Stimulated activated CD4-positive, alpha-beta T cell treated with anti-CD3 and anti-CD28 coated beads, Interleukin-2, amount 100 ng/mL, for 24 hours (primary cell): ENCODE measurements at places on chromosomes 7 and 10.

- no peak for DNase-seq
Measured at GRCh38 chr10:24618401-24618800, 105.3 kb downstream of the ARHGAP21 start.

DNA sequence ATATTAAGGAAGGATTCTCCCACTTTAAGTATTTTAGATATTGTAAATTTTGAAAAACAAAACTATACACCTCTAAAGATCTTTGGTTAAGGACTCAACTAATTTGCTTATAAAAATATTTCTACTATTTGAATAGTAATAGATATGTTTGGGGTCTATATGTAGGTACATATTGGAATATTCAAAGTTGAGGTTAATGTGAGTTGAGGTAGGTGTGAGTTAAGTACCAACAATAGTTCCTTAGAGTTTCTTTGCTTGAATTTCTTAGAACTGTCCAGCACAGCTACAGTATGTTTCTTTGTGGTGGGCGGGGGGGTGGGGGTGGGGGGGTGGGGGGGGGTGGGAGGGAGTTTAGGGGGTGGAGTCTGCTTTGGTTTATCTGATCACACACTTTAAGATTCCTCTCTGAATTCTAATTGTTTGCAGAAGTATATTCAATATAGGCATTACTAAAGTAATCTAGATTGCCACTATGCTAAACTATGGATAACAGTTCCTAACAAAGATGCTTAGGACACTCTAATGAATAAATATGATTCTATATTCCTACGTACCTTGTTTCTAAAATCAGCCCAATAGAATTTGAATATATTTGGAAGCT, 2.1 kb downstream of the GRM3 start:
- DNase-seq: no peak

- no peak for DNase-seq
Measured at GRCh38 chr7:132415259-132415658, 161.0 kb downstream of the PLXNA4 start.

GRCh38 chr10:29950391-29950790, 109.0 kb downstream of the JCAD start:
- DNase-seq: no peak

DNA sequence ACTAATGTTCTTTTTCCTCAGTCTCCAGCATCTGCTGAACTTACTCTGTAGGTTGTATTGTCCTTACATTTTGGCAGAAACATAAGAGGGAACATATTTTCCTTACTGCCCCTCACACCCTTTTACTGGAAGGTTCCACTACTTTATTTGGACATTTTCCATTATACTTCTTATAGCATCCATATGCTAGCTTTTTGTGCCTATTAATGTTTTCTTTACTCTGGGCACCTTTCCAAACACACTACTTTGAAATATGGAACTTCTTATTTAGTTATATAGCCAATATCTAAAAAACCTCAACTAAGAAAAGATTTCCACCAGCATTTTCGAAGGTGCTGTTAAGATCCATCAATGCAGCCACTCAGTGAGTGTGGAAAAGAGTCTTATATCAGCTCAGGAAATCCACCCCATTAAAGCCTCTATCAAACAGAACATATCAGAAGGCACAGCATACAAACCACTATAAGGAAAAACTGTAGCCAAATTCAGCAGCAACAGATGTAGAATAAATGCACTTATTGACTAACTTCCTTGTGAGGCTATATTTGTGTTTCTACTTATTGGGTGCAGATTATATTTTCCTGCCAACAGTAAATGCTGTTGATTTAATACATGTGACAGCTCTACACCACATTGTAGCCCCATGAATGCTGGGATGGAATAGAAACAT, 272.5 kb upstream of the SEMA3E start:
- DNase-seq: no peak

- no peak for DNase-seq
Measured at GRCh38 chr10:52879091-52879807, 106.7 kb upstream of the MBL2 start.

- no peak for DNase-seq
Measured at GRCh38 chr10:125095776-125096175, 64.6 kb downstream of the CTBP2 start.

DNA sequence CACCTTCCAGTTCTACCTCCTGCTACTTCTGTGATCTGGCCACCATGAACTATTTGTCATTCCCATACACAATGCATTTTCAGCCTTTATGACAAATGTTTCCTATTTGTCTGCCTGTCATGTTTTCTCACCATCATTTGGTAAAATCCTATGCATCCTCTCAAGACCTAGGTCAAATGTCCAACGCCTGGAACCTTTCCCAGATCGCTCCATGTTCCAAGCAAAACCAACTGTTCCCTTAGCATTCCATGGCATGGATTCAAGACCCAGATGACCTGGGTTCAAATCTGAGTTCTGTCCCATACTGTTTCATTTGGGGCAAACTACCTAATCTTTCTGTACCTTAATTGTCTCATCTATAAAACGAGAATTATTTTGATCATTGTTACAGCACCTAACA, 98.9 kb downstream of the USP6NL start:
- DNase-seq: no peak

DNA sequence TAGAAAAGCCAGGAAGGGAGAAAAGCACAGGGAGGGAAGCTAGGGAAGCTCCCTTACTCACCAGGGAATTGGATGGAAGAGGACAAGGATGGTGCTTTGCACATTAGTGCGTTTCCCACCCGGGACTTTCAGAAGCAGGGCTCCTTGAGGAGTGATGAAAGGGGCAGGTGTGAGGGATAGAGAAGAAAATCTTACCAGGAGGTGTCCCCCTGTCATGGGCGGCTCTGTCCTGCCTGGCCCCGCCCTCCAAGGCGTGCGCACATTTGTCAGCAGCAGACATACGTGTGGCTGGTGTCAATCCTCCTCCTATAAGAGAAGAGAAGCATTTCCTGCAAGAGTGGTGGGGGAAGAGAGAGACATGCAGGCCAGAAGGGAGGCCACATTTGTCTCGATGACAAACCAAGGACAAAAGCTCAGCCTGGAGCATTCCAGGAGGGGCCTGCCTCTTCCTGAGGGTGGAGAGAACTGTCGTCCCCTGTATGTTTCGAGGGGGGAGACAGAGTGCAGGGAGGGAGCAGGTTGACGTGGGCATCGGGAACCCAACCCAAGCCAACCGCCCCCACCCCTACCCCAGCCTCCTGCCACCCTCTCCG, 47.4 kb upstream of the COMTD1 start:
- no peak for DNase-seq

DNA sequence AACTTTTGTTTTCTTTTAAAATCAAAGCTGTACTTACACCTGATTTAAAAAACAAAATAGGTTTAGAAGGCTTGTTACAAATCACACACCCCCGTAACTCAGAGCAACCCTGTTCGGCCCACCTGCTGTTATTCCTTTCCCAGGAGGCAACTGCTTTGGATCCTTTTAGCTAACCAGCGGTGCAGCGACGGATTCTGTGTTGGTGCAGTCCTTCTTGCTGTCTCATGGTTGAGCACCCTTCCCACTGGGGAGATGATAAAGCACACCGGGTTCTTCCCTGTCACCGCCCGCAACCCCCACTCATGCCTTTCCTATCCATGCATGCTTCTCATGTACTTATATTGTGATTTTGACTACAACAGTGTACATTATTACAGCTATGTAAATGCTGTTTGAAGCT, 24.8 kb upstream of the MKI67 start:
- no peak for DNase-seq

DNA sequence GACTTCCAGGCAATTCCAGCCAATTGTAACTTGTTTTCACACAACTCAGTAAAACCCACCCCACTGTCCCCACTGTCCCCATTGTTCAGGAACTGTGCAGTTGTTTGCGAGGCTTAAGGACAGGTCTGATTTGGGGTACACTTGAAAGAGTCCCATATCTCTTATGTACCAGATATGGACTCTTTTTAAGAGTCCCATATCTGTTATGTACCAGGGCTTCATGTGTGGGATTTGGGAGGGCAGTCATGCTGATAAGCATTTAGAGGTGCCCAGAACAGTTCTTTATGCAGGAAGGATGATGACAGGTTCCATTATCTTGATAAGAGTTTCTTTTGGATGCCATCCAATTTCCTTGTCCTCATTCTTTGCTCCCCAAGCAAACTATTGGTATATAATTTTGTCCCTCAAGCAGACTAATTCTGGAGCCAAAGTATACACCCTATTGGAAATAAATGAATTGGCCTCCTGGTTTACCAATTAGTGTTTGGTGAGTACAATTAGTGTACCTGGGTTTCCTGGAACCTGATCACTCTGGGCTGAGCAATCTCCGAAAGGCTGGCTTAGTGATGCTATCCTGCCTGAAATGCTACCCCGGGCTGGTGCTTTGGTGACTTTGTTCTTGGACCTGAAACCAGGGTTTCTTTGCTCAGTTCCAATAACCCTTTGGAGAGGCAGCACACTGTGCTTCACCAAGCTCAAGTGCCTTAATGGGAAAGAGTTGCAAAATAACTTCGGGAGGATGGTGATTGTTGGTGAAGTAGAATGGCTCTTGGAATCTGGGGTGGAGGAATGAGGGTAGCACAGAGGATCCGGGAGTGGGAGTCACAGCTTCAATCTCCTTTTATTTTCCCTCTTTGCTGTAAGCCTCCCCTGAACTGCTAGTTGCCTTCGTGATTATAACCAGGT, 6.2 kb upstream of the DMBT1 start:
- DNase-seq: no peak

GRCh38 chr10:103517234-103518085, 24.0 kb downstream of the NEURL1 start:
- peak; percentile 15 for DNase-seq

GRCh38 chr10:45429790-45430189, 55.8 kb downstream of the ALOX5 start:
- DNase-seq: no peak

DNA sequence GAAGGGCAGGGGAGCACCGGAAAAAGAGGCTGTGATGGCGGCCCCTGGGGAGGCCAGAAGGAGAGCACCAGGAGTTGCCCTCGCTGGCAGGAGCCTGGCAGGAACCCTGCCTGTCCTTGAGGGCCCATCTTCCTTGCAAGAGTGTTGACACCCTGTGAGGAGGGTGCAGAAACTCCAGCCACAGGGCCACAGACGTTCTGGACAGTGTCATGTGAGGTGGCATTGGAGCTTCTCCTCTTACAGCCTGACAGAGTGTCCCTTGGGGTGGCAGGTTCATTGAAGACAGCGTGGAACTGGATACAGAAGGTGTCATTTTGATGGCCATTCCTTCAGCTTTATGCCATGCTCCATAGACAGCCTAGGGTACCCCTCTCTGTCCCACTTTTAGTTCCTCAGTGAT, 54.2 kb downstream of the RBM20 start:
- no peak for DNase-seq

DNA sequence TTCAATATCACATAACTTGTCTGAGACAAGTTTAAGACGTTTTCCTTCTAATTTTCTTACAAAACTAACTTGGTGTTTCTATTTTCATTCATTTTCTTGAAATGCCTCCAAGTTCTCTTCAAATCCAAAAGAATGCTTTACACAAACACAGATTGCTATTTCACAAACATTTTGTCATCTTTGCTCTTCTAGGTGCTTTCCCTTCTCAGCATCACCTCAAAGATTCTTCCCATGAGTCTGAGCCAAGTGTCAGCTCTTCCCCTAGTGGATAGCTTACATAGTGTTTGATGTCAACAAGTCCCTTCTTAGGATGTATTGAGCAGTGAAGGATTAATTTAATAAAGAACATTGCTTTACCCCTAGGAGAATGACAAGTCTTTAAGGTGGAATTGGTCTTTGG, 38.1 kb upstream of the SEMA3A start:
- no peak for DNase-seq

DNA sequence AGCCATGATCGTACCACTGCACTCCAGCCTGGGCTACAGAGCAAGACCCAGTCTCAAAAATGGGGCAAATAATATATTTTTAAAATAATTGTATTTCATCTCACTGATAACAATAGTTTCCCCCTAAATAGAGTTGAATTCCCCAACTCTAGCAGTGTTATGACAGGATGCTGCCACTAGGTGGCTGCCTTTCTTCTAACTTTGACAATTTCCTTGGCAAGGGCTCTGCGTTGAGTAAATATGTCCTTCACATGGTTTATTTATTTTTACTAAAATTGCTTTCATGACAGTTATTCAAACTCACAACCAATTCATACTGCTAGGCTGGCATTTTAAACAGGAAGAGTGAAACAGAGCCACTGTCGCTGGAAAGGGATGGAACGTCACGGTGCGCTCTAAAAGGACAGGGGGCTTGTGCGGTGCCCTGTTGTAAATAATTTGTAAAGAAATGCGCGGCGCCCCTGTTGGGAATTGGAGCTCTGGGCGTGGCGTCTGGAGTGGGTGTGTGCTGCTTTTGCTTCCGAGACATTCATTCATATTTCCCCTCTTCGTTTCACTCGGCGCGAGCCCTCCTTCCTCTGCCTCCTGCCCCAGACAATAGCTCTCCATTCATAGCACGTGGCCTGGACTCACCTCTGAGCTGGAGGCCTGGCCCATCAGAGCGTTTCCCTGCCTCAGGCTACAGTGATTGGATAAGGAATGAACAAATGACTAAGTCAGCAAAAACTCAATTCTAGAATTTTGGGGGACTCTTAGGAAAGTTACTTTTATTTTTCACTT, 20.5 kb upstream of the PITRM1 start:
- DNase-seq: peak; percentile 60

DNA sequence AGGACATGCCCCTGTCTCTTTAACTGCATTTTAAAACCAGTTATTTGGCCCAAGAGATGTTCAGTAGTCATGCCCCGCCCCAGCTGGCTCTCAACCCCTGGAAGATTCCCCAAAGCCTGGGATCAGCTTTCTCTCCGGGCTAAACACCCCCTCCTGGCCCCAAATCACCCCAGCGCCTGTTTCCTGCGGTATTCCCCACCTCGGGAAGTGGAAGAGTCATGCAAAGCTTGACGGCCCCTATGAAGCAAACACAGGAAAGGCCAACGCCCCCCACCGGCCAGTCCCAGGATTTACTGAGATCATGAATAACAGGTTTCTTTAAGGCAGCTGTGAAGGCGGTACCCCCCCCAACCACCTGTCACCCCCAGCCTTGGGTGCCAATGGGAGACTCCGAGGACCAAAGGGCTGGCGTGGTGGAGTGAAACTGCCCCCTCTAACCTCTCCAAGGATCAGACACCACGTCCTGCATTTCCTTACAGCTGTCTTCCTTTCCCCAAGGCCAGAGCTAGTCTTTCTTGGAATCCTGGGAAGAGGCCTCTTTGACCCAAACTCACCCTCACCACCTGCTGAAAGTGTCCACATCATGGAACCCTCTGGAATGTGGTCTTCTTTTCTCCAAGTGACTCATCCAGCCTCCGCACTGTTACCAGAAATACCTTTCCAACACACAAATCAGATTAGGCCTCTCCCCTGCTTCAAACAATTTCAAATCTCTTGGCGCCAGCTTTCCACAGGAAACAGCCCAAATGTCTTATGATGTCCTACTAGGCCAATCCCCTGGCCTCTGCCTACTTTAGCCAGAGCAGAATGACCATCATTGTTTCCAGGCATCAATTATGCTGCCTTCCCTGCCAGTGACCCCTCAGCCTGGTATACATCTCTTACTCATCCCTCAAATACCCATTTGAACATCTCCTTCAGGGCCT, 301.5 kb downstream of the ZEB1 start:
- no peak for DNase-seq

GRCh38 chr10:122264436-122264835, 6.7 kb upstream of the BTBD16 start:
- no peak for DNase-seq

DNA sequence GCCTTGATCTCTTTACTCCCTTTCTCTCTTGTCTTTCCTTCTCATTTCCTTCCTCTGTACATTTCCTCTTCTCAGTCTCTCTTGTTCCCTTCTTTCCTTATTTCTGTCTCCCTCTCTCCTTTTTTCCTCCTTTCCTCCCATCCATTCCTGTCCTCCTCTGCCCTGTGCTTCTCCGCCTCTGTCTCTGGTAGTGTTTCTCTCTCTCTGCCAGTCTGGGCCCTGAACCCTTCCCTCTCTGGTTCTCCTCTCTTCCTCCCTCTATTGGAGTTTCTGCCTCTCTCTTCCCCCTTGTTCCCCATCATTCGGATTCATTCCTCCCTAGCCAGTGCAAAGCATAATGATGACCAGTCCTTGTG, 13.2 kb upstream of the PAX2 start:
- DNase-seq: no peak
